Effector CD4-positive, alpha-beta T cell (primary cell): ENCODE measurements at places on chromosomes 1 and 21.

DNA sequence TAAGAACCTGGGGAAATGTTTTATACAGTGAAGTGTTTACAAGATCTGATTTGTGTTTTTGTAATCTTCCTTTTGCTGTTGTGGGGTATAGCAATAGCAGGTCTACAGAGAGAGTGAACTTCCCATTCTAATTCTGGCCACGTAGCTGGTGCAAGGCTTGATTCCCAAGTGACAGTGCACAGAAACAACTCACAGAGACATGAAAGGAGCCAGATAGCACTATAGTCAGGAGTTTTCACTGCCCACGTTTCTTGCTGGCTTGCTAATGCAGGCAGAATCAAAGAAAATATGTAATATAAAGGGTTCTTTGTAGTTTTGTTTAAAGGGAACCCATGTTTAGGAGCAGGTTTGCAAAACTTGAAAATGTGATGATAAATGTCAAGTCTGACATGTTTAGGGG lies 170.9 kb upstream of the IVNS1ABP start:
- DNase-seq = no peak

DNA sequence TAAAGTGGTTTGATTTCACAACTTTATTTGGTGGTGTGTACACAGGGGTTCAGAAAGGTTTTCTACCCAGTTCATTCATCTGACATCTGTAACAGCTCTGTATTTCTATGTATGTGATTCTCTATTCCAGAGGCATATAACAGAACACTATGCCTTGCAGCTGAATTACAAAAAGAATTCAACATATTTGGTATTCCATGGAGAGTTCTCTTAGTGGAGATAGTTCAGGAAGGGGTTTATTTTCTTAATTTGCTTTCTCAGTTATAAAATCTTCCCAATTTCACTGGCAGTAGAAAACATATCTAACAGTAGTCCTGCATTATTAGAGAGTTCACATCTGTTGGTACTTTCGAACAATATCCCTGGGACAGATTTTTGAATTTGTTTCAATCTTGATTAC lies 207.9 kb upstream of the LYPLAL1 start:
- DNase-seq = no peak

DNA sequence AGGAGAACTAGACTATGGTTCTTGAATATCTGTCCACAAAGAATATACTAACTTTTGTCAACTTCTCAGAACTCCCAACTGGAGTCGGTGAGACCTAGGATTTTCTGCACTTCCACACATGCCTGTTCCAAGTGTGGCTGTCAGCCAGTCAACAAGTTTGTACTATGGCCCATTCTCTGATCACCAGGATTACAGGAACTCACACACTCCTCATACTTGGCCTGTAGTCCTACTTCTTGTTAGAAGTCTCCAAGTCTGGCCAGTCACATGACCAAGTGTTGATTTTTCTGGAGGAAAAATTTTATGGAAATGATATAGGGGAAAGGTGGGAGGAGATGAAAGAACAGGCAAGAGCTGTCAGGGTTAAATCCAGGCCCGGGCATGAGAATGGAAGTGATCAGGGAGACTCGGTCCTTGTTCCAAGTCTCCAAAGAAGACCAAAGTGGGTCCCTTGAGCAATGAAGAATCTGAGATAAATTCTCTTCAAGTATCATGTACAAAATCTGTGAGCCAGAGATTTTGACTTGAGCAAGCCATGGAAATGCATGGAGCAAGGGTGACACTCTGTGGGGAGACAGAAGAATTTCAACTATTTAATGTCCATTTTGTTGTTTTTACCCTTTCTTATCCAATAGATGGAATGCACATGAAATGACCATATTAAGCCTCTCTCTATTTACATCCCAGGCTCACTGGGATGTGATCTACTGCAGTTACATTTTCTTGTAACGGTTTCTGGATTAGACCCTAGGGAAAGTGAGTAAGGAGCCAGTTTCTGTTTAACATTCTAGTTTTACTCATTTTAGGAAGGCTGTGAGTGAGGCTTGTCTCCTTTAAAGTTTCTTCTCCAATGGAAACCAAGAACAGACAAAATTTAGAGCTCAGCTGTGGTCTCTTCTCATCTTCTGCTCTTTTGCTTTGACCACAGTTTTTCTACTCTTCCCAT lies 320.9 kb downstream of the ASTN1 start:
- no peak for DNase-seq

- no peak for DNase-seq
These were observed 29.5 kb upstream of the ERG start for GRCh38 chr21:38527737-38528136.
